Naive thymus-derived CD8-positive, alpha-beta T cell (primary cell): ENCODE measurements at places on chromosomes 11 and 22.

DNA sequence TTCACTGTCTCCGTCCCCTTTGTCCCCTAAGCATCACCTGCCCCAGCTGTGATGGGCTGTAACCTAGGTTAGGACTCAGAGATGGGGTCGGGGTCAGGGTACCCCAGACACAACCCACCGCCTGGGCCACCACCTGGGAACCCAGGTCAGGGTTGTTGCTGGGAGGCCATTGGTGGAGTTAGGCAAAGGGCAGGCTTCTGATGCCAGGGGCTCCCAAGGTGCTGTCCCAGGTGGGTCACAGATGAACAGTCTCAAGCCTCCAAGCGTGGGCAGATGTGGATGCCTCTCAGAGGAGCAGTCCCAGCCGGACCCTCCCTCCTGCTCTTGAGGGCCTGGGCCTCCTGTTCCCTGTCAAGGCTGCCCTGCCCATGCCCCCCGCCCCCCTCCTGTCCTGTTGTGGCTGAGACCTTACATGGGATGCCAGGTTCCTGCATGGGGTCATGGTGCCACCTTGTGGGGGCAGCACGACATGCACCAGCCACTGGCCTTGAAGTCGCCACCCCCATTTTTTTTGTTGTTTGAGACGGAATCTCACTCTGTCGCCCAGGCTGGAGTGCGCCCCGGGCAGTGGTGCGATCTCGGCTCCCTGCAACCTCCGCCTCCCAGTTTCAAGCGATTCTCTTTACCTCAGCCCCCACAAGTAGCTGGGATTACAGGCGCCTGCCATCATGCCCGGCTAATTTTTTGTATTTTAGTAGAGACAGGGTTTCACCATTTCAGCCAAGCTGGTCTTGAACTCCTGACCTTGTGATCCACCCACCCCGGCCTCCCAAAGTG, 12.1 kb downstream of the GATD1 start:
- peak; percentile 58 for DNase-seq

GRCh38 chr22:35590634-35591295, 26.4 kb downstream of the MB start:
- DNase-seq, result no peak

GRCh38 chr11:109000531-109000930, 335.7 kb downstream of the DDX10 start:
- no peak for DNase-seq

DNA sequence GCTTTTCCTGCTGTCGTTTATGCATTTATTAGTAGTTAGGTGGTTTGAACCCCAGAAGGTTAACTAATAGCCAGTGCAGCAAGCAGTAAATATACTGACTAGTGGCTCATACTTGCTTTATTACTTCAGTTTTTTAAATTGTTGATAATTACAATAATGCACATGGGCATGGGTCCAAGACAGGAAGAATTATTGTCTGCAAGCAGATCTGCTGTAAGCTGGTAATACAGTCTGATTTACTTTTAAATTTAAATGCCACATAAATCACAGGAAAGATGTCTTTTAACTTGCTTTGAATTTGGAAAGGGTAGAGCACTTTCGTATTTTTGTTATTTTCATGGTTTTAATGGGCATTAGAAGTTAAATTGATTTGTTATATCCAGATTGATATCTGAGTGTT, 27.1 kb downstream of the APLP2 start:
- DNase-seq, result no peak

- no peak for DNase-seq
Observed at GRCh38 chr22:24961217-24961844, 8.8 kb downstream of the KIAA1671 start.

DNA sequence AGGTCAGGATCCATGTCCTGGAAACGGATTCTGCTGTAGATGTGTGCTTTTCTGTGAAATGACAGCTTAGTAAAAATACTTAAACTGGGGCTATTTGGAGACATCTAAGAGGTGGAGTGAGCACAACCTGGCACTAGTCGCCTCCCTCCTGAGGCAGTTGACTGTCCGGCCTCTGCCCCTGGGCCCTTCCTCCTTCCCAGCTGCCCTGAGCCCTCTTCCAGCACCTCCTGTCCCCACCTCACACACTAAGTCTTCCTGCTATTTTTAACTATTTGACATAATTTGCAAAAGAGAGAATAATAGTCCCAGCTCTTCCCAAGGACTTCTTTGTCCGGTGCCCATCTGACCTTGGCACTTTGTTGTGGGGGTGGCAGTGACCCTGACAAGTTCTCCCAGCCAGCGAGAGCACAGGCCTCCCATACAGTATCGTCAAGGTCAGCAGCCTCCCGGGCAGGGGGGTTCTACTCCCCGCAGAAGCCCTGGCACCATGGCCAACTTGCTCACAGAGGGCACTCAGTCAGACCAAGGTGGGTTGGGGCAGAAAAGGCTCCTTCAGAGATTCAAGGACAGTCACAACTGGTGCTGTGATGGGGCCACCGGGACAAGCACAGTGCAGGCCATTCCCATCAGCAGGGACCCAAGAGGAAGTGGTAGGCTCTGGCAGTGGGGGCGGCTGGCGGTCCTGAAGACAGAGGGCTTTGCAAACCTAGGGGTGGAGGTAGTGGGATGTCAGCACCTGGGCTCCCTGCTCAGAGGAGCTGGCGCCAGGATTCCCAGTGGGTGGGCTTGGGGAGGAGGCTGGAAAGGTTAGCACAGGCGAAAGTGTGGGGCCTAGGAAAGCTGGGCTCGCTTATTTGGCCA, 5.5 kb upstream of the NEAT1 start:
- peak; percentile 45 for DNase-seq

DNA sequence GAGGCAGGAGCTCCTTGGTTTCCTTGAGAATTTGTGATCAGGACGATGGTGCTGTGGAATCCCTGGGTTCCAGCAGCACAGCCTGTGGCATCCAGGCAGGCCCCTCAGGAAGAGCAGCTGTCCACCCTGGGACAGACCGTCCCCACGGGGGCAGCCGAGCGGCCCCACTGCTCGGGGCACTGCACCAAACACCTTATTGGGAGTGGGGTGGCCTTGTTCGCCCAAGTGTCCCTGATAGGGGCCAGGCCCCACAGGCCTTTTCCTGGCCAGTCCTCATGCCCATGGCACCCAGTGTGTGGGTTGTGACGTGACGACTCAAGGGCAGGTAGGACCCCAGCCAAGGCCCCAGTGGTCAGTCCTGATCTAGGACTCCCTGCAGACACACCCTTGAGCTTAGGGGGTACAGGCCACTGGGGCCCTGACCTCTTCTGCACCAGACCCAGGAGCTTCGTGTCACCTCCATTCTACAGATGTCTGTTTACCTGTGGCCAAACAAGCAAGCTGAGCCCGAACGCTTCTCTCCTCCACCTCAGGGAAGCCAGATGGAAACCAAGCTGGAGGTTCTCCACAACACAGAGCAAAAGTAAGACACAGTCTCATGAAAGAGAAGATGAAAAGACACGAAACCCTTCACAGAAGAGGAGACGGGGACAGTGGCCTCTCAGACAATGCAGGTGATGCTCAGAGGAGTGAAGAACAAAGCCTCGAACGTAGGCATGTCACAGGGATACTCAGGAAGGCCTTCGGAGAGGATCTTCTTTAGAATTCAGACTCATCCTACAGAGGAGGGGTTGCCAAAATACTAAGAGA, 1.6 kb upstream of the BRD1 start:
- no peak for DNase-seq

- DNase-seq, result no peak
Observed at GRCh38 chr11:134118006-134118405, 49.1 kb downstream of the JAM3 start.

- no peak for DNase-seq
Observed at GRCh38 chr22:42419243-42419881, 12.8 kb downstream of the NFAM1 start.

- no peak for DNase-seq
Observed at GRCh38 chr11:64621283-64622019, 30.4 kb downstream of the SLC22A12 start.

GRCh38 chr22:43243324-43243723, 56.4 kb upstream of the TTLL12 start:
- DNase-seq, result no peak

DNA sequence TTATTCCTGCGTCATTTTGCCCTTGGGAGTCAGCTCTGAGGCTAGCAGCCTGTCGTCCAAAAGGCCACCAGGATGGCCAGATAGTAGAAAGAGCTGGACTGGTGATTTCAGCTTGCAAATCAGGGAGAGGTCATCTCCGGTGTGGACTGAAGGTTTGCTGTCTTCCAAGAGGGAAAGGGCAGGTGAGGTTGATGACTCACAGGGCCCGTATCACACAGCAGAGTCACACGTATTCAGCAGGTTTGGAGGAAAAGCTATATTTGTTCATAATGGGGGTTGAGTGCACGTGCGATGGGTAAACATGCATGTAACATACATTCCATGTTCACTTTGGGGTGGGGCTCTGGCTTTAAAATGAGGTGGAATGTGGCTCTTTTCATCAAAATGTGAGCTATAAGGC, 25.6 kb downstream of the MRPL21 start:
- no peak for DNase-seq

- no peak for DNase-seq
Observed at GRCh38 chr11:116439361-116439677, 333.5 kb downstream of the BUD13 start.

DNA sequence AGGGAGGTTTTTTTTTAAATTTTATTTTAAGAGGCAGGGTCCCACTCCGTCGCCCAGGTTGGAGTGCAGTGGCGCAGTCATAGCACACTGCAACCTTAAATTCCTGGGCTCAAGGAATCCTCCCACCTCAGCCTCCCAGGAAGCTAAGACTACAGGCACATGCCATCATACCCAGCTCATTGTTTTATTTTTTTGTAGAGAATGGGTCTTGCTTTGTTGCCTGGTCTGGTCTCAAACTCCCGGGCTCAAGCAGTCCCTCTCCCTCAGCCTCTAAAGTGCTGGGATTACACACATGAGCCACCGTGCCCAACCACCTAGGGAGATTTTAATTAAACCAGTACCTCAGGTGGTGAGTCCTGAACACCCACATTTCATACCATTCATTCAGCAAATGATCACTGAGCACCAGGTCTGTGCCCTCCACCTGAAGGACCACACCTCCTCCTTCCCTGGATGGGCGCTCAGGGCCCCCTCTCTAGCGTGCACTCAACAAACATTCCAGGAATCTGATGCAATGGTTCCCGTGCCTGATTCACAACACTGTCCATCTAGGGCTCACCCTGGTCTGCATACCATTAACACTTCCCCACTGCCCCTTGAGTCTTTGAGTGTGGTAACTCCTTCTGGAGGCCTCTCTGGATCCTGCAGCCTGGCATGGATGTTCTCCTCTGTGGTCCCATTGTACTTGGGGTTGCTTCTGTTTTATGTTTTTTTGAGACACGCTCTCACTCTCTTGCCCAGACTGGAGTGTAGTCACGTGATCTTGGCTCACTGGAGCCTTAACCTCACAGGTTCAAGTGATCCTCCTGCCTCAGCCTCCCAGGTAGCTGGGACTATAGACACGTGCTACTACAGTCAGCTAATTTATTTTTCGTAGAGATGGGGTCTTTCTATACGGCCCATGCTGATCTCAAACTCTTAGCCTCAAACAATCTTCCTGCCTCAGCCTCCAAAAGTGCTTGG, 9.6 kb upstream of the MYH9 start:
- DNase-seq, result no peak

- no peak for DNase-seq
Observed at GRCh38 chr11:65903715-65904114, 3.5 kb upstream of the FOSL1 start.

DNA sequence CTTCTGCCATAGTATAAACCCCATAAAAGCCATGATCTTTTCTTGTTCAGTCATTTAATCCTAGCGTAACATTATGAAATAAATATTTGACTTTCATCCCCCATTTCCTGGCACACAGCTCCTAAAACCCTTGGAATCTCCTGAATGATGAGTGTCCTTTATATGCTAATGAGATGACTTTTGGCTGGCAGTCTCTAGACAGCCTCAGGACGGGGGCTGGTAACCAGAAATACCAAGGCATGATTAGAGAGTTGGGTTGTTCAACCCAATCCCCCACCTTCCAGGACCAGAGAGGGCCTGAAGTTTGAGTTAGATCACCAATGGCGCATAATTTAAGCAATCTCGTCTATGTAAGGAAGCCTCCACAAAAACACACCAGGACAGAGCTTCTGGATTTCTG, 1246.1 kb upstream of the TENM4 start:
- no peak for DNase-seq

GRCh38 chr11:36672815-36673450, 74.9 kb upstream of the RAG2 start:
- peak; percentile 49 for DNase-seq

DNA sequence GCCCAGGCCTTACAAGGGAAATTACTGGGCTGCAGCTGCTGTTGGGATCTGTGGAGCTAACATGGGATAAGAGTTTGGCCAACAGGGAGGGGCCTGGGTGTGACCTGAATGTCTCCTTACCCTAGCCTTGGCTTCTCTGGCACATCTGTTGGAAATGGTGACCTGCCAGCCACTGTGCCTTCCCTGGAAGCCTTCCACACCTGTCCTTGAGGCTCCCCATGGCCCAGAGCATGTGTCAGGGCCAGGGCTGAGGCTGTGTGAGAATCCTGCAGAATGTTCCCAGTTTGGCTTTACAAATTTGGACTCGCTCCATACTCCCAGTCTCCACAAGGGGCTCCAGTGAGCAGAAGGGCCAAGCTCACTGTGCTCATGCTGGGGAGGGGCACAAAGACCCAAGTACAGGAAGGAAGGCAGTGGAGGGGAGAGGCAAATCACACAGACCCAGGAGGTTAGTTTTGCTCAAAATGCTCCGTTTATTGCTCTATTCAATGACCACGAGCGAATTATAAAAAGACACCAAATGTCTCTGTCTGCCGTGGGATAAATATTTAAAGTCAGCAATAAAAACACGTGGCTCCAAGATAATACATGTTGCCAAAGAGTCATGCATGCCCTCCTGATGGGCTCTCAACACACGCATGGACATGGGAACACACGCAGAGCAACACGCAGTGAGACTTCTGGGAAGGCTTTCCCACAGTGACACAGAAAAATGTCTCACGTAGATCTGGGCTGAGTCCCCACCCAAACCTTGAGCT, 1.7 kb upstream of the IGSF22 start:
- DNase-seq, result peak; percentile 49

- no peak for DNase-seq
Observed at GRCh38 chr22:43627485-43628213, 184.5 kb downstream of the EFCAB6 start.

DNA sequence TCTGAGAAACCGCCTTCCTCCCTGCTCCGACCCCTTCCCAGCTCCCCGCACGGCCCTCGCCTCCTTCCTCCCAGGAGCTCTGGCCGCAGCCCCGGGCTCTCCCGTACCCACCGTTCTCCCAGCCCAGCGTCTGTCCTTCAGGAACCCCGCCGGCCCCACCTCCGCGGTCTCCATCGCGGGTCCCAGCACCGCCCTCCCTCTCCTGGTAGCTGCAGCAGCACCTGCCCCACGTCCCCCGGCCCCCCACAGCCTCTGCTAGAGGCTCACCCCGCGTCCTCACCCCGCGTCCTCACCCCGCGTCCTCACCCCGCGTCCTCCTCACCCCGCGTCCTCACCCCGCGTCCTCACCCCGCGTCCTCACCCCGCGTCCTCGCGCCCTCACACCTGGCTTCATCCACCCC, 85.9 kb downstream of the WNT7B start:
- DNase-seq, result no peak
